ENCODE measurements at places on chromosomes 12 and 14.

DNA sequence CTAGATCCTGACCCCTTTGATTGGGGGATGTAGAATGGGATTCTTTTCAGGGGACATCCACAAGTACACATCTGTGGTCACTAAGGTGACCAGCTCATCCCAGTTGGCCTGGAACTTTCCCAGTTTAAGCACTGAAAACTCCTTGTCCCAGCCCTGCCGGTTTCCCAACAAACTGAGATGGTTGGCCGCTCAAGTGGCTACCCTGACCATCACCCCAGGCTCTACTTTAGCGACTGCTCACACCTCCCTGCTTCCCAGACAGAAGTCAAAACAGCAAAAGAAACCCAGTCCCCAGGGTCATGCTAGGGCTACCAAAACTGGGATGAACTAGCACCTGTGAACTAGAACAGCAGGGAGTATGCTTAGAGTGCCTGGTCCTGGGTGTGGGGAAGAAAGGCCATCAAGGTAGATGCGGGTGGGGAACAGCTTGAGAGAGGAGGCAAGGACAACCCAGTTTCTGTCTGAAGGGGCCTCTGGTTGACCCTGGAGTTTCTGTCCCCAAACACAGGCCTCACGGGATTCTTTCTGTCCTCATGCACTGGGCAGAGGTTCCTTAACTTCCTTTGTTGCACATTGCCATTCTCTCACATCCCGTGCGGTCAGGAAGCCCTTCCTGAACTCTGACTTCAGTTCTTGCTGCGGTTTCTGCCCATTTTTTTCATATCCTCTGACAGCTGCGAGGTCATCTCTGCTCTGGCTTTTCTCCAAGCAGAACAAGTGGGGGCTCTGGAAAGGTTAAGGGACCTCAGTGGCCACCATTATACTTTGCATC lies 1.6 kb downstream of the LTB4R start:
- DNase-seq, result no peak

GRCh38 chr12:113831016-113831415 lies 135.1 kb downstream of the RBM19 start:
- no peak for DNase-seq

DNA sequence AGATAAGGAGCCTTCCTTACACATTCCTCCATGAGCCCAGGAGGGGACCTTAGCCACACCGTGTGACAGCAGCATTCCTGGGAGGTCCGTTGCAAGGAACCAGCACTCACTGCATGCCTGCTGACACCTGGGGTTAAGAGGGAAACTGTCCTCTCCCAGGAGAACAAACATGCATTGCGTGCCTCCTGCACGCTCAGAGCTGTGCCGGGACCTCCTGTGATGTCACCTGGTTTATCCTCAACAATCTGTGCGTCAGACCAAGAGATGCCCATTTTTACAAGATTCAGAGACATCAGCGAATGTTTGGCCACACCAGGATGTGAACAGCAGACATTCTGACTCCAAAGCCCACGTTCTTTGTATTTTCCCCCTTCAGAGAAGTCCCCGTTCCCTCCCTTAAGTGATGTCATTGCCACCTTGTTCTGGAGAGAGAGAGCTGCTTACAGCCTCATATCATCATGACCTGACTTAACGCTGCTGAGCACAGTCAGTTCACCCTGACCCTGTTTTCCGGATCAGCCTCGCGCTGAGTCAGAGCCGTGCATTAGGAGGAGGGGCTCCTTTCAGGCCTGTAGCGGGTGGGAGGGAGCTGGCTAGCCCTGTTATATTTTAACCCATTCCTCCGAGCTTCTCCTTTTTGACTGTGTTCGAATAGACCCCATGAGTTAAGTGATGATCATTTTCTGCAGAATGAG lies 36.2 kb downstream of the TMEM120B start:
- DNase-seq, result peak; percentile 74

- peak; percentile 39 for DNase-seq
Measured at GRCh38 chr14:68512088-68512487, 280.8 kb downstream of the ZFP36L1 start.

GRCh38 chr12:113770389-113770865 lies 195.7 kb downstream of the RBM19 start:
- no peak for DNase-seq

DNA sequence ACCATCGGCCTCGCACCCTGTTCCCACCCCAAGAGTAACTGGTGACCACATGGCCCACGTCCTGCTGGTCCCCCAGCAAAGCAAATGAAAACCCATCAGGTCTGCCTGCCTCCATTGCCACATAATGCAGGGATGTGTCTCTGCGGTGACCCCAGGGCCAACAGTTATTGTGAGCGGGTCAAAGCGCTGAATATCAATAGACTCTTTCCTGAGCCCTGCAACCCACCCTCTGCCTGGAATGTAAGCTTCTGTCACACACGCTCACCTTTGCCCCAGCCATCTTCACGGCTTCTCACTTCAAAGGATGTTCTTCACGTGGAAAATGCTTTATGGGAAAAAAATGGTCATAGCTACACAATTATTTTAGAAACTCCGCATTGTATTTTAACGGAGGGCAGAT lies 63.9 kb downstream of the FZD10 start:
- no peak for DNase-seq

DNA sequence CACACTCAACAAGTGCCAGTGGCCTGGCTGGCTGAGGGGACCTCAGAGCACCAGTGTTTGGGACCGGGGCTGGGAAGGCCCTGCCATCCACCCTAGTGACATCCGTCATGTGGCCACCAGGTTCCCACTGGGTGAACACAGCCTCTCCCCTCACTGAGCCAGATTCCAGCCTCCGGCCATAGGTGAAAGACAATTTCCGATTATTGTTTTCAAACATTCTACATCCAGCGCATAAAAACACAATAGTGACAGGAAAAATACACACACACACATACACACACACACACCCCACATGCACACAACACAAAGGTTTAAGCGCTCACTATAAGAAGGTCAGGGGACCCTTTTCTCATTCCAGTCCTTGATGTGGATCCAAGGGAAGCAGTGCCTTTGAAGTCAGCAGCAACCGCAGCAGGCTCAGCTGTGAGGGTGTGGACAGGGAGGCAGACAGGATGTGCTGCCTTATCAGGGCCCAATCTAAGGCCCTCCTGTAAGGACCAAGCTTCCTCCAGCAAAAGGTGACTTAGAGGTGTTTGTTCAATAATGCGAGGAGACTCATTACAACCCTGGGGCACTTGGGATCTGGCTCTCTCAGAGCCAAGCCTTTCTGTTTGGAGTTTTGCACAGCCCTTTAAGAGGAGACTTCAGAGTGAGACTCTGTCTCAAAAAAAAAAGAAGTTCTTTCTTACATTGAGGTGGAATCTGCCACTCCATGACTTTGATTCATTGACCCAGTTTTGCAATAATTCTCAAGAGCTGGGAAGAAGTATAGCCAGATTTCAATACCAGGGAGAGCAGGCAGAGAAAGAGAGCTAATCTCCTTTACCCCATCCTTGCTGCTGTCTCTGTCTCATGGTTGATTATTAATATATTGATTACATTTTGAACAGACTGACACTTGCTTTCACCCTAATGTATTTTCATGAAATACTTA lies 227.8 kb downstream of the ZFP36L1 start:
- no peak for DNase-seq

- DNase-seq, result no peak
Measured at GRCh38 chr12:28258998-28259397, 68.7 kb downstream of the CCDC91 start.

DNA sequence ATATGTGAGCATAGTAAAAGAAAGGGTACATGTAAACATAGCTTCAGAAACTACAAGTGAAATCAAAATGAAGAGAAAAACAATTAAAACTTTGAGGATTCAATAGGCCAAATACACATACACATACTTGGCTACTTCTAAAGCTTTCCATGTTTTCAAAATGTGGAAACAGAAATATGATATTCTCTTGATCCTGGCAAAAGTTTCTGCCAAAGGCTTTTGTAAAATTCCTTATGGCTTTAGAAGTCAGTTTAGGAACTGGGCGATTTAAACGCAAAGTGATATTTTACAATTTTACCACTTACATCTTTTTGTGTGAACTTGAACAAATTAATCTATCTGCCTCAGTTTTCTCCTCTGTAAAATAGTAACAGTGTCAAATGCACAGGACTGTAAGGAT lies 756.4 kb downstream of the C12orf50 start:
- DNase-seq, result no peak

DNA sequence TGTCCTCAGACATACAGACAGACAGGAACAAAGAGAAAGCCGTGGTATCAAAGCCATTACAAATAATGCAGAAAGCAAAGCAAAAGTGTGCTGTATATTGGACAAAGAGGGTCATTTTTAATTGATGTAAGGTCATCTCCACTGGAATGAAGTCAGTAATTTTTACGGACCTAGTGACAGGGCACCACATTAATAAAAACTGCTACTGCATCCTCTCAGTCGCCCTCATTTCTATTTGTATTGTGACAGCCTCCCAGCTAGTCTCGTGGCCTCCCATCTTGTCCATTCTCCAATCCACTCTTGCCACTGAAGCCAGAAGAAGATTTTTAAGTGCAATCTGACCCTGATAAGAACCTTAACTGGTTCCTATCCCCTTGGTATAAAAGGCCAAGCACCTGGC lies 132.4 kb downstream of the NUAK1 start:
- no peak for DNase-seq

GRCh38 chr12:26317942-26318575 lies 122.7 kb downstream of the SSPN start:
- DNase-seq, result peak; percentile 43

DNA sequence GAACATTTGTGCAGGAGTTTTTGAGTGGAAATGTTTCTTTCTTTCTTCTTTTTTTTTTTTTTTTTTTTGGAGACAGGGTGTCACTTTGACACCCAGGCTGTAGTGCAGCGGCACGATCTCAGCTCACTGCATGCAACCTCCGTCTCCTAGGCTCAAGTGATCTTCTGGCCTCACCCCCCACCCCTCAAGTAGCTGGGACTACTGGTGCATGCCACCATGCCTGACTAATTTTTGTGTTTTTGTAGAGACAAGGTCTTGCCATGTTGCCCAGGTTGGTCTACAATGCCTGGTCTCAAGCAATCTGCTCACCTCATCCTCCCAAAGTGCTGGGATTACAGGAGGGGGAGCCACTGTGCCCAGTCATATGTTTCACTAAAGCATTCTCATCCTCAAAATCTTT lies 69.2 kb upstream of the BCAT1 start:
- no peak for DNase-seq

DNA sequence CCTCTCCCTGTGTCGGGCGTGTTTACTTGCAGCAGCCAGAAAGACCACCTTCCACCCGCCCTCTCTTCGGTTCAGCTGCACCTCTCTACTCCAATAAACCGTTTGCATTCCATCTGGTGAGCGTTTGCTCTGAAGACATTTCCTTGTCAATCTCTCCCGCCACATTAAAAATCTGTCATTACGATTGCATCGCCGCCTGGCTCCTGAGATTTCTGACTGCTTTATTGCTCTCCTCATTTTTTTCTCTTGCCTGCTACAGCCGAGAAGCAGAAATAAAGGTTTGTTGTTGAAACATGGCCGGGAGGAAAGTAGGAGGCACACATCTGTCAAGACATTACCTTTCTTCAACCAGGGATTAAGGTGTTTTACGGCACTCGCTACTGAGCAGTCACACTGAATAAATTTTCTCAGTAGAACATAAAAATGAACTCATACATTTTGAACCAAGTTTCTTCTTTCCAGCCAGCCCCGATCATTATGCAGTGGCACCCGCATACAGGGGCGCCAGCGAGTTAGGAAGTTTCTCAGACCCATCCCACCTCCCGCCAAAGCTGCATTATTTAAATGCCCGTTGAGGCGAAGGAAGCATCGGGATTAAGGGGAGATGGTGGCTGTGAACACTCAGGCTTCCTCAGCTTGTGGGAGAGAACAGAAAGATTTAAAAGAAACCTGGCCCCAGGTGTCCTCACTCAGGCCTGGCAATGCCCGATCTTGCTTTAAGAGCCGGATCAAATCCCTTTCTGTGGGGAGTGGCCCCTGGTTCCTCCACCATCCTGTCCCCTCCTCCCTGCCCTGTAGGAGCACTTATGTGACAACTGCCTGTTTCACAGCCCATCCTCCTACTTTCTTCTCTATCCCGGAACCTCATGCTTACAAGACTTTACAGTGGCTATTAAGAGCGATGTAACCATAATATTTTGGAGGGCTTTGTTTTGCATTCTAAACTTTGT lies 1108.9 kb downstream of the BCL11B start:
- no peak for DNase-seq

- DNase-seq, result no peak
Measured at GRCh38 chr12:105466901-105467598, 136.6 kb downstream of the C12orf75 start.

- peak; percentile 69 for DNase-seq
Measured at GRCh38 chr14:102279688-102280348, 25.1 kb downstream of the MOK start.

DNA sequence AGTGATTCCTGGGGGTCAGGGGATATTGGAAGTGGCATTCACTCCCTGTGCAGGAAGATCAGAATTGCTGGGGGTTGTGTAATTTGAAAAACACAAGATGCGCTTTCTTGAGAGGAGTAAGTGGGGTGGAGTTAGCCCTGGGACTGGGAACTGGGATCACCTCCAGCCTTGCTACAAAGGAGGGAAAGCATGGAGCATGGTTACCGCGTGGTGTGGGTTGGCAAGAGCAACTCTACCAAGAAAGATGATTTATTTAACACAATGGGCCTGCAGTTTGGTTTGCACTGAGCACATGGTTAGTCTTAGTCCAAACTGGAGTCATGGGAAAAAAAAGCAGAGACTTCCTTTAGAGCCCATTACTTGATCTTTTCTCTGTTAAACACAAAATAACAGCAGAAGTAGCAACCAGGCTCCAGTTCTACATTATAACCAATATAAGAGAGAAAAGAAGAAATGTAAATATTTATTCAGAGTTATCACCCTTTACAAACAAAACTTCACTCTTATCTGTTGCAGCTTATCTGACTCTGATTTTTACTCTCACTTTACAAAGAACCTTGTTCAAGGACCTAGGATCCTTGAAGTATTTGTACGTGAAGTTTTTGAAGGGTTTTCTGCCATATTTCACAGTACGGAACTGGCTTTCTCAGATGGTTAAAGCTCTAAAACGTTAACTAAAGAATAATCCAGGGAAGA lies 2.1 kb upstream of the NIN start:
- DNase-seq, result no peak

DNA sequence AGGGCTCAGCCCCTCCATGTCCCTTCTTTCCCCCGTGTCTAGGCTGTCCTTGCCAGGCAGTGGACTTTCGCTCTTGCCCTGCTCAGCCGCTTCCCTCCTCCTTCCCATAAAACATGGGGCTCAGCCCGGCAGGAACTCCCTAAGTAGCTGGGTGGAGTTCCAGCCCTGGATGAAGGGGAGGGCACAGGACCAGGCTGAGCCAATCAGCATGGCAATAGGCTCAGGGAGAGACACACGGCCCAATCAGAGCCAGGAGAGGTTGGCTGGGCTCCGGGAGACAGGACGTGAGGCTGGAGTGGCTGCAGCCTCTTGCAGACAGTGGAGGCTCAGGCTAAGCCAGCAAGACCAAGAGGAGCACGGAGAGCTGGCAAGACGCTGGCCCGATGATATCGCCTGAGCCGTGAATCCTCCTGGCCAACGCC lies 54.3 kb downstream of the GALNT9 start:
- DNase-seq, result no peak

GRCh38 chr14:82239223-82239622 lies 705.6 kb upstream of the SEL1L start:
- no peak for DNase-seq

Data from fibroblast of the conjunctiva (primary cell).